ENCODE measurements at places on chromosomes 1 and 21.

DNA sequence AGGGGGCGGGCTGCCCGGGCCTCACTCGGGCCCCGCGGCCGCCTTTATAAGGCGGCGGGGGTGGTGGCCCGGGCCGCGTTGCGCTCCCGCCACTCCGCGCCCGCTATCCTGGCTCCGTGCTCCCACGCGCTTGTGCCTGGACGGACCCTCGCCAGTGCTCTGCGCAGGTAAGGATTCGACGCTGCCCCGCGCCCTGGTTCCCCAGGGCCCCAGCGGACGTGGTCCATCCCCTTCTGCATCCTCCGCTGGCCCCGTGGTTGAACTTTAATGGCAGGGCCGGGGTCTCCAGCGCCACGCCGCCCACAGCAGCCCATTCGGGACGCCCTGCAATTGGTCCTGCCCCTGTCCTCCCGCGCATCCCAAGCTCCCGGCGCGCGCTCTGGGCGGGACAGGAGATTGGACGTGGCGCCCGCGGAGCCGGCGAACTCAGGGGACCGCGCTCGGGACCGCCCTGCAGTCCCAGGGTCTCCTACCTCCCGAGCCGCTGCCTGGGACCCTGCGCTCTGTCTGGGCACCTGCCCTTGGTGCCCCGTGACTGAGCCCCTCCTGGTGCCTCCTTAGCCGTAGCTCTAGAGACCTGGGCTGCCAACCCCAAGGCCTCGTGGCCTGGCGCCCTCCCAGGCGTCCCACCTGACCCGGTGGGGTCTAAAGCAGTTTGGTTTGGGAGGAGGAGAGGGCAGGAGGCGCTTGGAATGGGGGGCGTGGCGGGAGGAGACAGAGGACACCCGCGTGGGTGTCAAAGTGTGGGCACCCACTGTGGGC is at the start of gene ALPL:
ALPL (plus strand) TSS at position 73 of the 762 bp plus-strand sequence. CDS start 44,659 bp downstream, outside the sequence.
- DNase-seq, result no peak

DNA sequence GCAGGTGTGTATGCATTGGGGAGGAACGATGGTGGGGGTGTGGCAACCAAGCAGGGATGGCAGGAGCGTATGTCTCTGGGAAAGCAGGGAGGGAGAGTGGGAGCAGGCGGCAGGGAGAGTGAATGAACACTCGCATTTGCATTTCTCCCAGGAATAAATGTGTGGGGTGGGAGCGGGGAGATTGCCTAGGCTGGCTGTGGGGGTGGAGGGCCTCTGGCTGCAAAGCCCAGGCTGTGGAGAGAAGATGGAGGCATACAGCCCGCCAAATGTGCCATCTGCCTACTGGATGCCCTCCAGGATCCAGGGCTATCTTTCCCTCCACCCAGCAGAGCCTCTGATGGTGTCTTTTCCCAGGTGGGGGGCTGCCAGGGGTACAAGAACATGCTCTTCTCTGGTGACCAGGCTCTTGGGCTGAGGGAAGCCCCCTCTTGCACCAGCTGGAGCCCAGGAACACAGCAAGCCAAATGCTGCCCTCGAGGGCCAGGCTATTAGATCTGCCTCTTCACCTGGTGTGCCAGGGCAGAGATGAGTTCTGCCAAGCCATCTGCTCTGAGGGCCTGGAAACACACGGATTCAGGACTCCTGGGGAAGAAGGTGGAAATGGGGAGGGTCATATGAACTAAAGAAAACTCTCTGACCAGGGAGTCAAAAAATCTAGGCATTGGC is 1.7 kb upstream of the OPTC start:
- DNase-seq, result no peak

DNA sequence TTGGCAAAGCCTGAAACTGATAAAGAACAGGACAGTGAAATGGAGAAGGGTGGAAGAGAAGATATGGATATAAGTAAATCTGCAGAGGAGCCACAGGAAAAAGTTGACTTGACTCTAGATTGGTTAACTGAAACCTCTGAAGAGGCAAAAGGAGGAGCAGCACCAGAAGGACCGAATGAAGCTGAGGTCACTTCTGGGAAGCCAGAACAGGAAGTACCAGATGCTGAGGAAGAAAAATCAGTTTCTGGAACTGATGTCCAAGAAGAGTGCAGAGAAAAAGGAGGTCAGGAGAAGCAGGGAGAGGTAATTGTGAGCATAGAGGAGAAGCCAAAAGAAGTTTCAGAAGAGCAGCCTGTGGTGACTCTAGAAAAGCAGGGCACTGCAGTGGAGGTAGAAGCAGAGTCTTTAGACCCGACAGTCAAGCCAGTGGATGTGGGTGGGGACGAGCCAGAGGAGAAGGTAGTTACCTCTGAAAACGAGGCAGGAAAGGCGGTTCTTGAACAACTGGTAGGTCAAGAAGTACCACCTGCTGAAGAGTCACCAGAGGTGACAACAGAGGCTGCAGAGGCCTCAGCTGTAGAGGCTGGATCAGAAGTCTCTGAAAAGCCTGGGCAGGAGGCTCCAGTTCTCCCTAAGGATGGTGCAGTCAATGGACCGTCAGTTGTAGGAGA is 16.3 kb downstream of the CCDC17 start:
- DNase-seq, result no peak

DNA sequence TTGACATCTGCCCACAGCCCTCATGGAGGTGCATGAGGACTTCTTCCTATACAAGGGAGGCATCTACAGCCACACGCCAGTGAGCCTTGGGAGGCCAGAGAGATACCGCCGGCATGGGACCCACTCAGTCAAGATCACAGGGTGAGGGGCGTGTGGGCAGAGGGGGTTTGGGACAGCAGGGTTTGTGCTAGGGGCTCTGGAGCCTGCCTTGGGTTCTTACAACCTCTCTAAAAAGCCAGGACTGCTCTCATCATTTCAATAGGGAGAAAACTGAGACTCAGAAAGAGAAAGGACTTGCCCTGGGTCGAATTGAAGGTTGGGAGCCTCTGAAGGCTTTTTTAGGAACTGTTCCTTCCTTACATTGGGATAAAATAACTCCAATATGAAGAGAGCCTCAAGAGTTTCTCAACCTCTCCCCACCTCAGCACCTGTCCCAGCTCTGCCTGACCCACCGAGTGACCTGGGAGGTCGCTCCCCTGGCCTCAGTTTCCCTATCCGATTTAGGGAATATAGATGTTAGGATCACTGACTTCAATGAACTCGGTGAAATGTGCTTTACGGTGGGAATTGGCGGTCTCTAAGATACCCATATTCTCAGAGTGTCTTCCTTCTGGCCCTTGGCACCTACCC is 9.5 kb downstream of the TINAGL1 start:
- no peak for DNase-seq
